ENCODE measurements at places on chromosomes 2 and 18.

DNA sequence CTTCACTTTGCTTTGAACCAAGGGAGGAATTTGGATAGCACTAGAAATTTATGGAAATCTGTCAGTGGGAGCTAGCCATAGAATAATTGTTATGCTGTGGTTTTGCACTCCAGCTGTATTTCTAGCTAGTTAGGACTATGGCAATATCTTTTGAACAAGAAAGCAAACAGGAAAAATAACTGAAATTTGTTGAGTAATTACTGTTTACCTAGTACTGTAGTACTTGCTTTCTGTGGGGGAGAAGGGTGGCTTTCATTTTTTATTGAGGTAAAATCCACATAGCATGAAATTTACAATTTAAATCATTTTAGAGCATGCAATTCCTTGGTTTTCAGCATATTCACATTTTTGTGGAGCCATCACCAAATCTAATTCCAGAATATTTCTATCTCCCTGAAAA is 28.4 kb downstream of the MBD5 start:
- DNase-seq: no peak

DNA sequence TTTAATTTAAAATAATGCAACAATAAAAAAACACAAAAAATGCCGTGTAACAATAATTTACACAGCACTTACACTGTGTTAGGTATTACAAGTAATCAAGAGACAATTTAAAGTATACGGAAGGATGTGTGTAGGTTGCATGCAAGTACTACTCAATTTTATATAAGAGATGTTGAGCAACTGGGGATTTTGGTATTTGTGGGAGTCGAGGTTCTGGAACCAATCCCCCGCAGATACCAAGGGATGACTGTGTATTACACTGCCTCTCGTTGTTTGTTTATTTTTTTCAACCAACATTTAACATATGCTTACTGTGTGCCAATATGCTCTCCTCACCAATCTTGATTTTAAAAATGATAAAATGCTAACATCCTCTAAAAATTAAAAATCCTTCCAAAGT is 24.8 kb downstream of the MAP3K2 start:
- no peak for DNase-seq

DNA sequence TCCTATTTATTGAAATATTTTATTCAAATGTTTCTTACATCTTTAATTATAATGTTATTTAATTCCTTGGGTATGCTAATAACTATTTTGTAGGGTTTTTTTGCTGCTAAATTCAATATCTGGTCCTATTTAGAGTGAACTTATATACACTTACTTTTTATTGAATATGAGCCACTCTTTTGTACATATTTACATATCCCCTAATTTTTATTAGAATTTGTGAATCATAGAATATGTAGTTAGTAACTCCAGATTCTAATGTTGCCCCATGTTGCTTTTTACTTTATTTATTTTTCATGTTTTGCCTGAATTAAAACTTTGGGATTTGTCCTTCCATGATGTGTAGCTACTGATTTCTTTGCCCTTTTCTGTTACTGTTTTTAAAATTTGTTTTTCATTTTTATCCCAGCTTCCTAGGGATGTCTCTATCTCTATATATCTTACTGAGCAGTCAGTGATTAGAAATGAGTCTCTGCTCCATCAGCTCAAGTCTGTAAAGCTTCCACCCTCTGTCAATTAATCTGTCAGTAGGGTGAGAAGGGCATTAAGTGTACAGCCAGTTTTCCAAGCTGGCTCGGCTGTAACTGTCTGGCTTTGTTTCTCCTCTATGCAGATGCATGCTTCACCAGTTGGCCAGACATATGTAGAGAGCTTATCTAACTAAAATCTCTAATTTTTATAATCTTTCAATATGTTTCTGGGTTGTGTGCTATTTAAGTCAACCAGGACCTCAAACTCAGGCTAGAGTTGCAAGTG is 256.9 kb downstream of the CDH19 start:
- DNase-seq: no peak

GRCh38 chr2:119772767-119773166 is 13.0 kb downstream of the PTPN4 start:
- DNase-seq: no peak

Measured in stimulated activated CD4-positive, alpha-beta T cell treated with anti-CD3 and anti-CD28 coated beads, Interleukin-1b, Interleukin-23, amount 100 ng/mL, for 1 hour (primary cell).